ENCODE measurements at places on chromosomes 7 and 10.
A peak's percentile ranks its signal among the peaks of the same experiment; 100 is the strongest.

- DNase-seq = peak; percentile 18
Observed at GRCh38 chr7:112449353-112449752, 907 bp upstream of the IFRD1 start.

GRCh38 chr7:8197994-8198698 is 63.8 kb downstream of the ICA1 start:
- no peak for DNase-seq

DNA sequence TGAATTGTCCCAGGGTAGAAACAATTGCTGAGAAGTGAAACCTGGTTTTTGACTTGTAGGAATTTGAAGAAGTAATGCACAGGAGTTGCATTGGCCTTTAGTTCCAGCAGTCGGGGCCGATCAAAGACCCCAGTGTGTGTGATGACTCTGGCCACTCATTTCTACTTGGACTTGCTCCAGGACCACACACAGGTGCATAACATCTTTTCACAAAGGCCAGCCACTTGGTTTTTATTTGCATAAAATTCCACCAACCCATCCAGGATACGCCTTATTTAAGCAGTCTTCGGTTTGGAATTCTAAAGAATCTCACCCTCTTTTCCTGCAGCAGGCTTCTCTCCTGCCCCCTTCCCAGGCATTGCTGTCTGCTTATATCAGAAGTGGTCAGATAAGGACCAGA is 162.0 kb upstream of the HABP2 start:
- DNase-seq = no peak

DNA sequence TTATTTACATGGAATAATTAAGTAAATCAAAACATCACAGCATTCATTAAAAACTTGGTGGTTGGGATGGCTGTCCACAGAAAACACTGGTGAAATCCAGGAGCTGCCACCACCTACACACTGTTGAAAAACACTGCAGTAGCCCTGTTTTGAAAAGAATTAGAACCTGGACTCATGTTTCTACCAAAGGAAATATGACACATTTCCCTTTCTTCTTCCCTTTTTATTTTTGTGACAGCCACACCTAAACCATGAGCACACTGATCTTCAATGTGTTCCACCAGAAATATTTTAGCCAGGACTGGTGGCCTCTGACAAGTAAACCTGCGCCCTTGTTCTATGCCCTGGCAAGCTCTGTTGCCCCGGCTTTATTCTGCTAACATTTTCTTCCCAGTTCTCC is 3.3 kb downstream of the TMEM140 start:
- DNase-seq = no peak

- DNase-seq = no peak
Observed at GRCh38 chr7:14207138-14207537, 217.7 kb upstream of the ETV1 start.

DNA sequence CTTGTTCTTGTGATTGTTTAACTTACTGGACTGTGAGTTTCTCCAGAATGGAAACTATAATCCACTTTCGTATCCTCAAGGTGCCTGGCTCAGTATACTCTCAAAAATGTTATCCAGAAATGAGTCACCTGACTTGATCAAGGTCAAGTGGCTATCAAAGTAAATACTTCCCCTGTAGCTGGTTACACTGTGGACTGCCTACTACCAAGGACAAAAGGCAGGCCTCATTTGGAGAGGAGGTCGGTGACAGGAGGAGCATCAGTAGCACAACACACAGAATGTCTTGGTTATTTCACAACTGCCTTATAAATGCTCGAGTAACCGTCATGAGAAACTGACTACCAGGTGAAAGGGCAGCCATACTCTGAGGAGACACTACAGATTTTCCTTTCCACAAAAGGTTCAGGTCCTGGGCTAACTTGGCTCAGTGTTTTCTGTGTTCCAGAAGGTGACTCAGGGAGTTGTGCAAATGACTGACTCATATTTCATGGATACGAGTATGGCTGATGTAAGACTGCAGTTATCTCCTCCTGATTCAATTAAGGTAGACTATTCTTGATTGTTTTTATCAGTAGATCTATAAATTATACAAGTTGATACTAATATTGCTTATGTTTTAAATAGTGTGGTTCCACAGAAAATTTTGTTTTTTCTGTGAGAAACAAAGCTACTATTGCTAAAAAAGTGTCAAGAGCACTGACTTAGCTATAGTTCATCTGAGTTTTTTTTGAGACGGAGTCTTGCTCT is 4.2 kb upstream of the CCNY start:
- no peak for DNase-seq

- no peak for DNase-seq
Observed at GRCh38 chr7:97973206-97973658, 16.8 kb downstream of the OCM2 start.
